ENCODE measurements at places on chromosomes 12 and 14.

DNA sequence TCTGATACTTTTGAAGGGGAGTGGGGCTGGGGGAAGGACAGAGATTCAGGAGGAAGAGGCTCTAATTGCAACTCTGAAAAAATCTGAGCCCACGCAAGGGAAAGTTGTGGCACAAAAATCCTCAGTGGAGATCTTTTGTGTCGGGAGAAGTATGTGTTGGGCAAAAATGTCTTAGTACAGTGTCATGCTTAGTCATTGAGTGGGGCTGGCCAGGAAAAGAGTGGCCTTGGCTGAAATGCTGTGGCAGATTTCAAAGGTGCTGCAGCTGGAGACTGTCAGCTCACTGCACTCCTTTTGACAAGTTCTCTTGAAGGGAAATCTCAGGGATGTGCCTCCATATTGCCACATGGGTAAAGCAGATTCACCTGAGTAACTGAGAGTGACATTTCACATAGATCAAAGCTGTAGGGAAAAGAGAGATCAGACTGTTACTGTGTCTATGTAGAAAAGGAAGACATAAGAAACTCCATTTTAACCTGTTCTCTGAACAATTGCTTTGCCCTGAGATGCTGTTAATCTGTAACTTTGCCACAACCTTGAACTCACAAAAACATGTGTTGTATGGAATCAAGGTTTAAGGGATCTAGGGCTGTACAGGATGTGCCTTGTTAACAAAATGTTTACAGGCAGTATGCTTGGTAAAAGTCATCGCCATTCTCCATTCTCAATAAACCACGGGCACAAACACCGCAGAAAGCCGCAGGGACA lies 36.0 kb upstream of the GLIPR1 start:
- no peak for DNase-seq

GRCh38 chr12:122868471-122869177 lies 27.3 kb downstream of the VPS37B start:
- no peak for DNase-seq

- DNase-seq = peak; percentile 45
Measured at GRCh38 chr14:94355191-94355794, 32.2 kb upstream of the SERPINA6 start.

- DNase-seq = no peak
Measured at GRCh38 chr14:23359722-23360447, 5.1 kb downstream of the EFS start.

- DNase-seq = no peak
Measured at GRCh38 chr12:96824074-96824837, 82.8 kb upstream of the NEDD1 start.

DNA sequence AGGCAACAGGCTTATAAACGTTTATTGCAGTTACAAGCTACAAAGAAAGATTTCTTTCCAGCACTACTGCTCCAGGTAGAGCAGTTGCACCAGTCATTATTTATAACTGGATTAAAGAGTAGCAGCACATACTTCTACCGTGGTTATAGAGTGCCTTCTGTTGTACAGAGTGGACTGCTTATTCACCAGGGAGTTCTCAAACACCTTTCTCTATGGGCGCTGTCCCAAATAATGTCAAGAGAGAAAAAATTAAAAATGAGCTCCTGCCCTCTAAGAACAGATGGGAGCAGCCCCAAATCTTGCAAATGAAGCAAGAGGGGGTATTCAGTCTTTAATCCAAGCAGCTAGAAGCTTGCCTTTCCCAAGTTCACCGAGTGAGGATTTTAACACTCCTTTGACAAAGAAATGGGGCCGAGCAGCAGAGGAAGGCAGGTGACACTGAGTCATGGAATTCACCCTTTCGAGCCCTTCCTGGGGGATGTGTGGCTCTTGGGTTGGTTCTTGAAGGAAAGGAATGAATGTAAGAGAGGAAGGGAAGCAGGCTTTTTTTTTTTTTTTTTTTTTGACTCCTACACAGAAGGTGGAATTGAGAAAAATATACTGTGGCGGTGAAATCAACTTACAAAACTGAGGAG lies 181.2 kb downstream of the PRKCH start:
- no peak for DNase-seq

DNA sequence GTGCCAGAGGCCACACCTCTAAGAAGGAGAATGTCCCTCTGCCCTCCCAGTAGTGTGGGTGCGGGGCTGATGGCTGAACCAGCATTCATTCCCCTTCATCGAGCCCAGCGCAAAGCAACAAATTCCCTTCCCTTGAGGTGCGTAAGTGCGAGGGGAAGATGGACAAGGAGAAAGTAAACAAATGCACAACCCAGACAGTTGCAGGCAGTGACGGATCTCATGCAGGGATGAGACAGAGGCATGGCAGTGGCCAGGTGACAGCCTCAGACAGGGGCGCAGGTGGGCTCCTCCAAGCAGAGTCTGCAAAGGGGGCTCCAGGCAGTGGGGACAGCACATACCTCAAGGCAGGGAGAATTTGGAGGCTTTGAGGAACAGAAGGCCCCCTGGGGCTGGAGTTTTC lies 2.3 kb upstream of the MYL2 start:
- no peak for DNase-seq

- no peak for DNase-seq
Measured at GRCh38 chr14:63993992-63994391, 141.2 kb downstream of the SYNE2 start.

GRCh38 chr12:6279256-6279628 lies 31.2 kb upstream of the PLEKHG6 start:
- no peak for DNase-seq

- peak; percentile 44 for DNase-seq
Measured at GRCh38 chr12:110741341-110742095, 1.2 kb downstream of the PPP1CC start.

DNA sequence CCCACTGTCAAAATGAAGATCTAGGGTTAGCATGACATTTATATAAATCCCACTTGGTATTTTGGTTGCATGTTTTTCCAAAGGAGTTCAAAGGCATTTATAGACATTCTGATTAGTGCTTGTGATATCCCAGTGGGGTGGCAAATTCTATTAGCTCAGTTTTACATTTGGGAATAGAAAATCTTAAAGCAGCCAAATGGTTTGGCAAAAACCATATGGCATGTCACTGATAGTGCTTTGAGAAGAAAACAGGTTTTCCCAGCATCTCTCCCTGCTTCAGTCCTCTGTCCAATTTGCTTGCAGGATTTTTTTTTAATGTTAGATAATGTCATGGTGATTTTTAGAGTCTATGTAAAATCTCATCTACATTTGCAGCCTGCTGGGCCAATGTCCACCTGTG lies 225.1 kb upstream of the DIO3 start:
- DNase-seq = no peak

DNA sequence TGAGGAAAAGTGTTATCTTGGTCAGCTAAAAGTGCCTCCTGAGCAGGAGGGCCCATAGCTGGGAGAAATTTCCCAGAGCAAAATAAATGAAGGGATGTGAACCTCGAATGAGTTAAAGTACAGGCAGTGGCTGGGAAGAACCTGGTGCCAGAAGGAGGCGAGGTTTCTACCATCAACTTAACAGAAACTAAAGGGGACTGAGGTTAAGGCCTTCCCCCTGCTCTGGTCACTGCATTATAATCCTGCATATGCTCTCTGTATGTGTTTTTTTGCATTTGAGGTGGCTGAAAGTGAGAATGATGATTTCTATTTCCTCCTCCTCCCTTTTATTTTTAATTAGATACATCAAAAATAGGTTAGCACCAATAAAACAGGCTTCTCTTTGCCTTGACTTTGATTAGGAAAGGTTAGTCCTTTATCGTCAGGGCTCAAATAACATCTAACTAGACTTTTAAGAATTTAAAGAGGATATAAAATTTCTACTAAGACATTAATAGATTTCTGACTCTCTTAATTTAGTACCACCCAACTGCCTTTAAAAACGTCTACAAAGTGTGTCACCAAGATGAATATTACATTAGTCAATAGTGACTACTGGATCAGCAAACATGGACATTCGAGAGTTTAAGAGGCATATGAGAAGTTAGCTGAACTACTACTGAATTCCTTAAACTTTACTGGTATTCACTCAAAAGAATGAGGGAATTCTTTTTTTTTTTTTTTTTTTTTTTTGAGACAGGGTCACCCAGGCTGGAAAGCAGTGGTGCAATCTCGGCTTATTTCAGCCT lies 49.2 kb downstream of the GALNT4 start:
- DNase-seq = no peak

GRCh38 chr12:50564948-50565297 lies 60.1 kb downstream of the DIP2B start:
- DNase-seq = no peak

GRCh38 chr14:20857630-20858261 lies 33.4 kb upstream of the RNASE3 start:
- peak; percentile 49 for DNase-seq

DNA sequence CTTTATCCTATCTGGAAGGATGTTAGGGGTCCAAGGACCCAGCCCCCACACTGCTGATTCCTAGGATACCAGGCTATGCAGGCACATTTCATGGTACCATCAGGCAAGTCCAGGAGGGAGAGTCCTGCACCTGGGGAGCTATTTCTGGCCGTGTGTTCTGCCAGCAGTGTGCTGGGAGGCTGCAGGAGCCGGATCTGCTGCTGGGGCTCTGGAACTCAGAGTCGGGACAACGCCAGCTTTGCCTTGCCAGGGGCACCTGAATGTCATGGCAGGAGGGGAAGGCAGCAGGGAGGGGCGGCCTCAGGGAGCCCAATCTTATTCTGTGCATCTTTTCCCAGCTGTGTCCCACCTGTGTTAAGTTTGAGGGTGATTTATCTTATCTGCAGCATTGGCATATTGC lies 17.8 kb downstream of the SRRM4 start:
- DNase-seq = no peak

DNA sequence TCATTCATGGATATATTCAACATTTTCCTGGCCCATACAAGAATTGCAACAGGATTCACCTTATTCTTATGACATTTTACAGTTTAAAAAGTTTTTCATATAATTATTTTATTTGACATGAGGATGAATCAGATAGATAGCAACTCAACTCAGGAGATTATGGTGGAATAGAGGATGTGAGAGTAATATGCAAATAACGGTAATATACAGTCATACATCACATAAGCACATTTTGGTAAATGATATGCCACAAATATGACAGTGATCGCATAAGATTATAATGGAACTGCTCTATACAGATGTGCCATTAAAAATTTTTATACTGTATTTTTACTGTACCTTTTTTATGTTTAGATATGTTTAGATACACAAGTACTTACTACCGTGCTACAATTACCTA lies 24.1 kb upstream of the CRADD start:
- no peak for DNase-seq

- DNase-seq = no peak
Measured at GRCh38 chr12:50104417-50105366, 884 bp downstream of the GPD1 start.

GRCh38 chr12:80200414-80200813 lies 101.1 kb downstream of the OTOGL start:
- DNase-seq = no peak

DNA sequence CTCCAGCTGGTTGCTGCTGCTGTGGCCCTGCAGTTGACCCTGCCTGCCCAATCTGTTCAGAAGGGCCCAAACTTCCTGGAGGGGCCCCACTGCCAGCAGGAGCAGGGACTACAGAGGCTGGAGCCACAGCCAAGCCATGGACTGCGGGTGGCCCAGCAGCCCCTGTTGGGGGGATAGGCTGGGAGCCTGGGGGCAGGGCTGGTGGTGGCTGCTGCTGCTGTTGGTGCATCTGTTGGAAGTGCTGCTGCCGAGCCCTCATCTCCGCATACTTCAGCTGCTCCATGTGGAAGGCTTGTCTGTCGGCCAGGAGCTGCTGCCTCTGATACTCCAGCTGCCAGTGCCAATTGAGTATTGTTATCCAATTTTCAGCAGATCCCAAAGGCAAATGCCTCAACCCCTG lies 7.2 kb downstream of the MYL6 start:
- DNase-seq = no peak

- DNase-seq = no peak
Measured at GRCh38 chr12:128059621-128060370, 207.2 kb upstream of the TMEM132C start.

DNA sequence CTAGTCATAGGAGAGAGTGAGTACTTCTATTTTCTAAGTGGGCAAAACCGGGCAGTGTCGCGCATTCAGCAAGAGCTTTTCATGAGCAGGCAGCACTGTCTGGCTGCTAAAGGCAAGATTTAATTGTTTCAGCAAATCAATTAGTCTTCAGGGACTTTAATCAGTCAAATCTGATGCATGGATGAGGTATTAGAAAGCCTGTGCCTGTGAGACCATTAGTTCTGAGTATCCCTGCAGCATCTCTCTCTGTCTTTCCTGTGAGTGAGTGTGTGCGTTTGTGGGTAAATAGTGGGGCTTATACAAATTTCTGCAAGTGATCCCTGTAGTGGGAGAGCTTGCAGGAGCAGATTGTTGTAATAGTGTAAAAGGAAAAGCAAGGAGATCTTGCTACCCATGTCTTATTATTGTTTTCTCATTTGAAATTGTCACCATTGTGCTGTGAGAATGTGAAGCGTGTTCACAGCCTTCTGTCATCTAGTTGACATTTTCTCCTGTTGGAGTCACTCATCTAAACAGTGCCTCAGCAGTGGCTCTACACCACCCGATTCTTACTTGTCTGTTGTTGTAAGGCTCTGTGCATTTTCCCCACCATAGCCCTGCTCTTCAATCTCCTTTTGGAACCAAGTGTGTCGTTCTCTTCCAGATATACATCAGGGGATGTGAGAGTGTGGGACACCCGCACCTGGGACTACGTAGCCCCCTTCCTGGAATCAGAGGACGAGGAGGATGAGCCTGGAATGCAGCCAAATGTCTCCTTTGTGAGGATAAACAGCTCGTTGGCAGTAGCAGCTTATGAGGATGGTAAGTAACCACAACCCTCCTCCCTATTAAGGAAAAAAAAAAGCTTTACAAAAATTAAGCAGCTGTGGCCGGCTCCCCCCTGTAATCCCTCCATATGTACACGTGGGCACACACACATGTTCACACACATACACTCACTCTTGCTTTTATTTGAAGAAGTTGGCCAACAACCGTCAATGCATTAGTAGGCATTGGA lies 53.6 kb downstream of the FBXW8 start:
- DNase-seq = no peak

GRCh38 chr12:124369827-124370378 lies 75.0 kb downstream of the RFLNA start:
- DNase-seq = no peak

All from WERI-Rb-1 (cell line).